ENCODE measurements at places on chromosomes 13 and 19.

- no peak for DNase-seq
Measured at GRCh38 chr19:50835103-50835784, 1.9 kb upstream of the KLK15 start.

- DNase-seq = no peak
Measured at GRCh38 chr13:30785191-30785850, 50.0 kb downstream of the ALOX5AP start.

GRCh38 chr13:50512474-50513299 lies 330.8 kb downstream of the DLEU7 start:
- peak; percentile 12 for DNase-seq

DNA sequence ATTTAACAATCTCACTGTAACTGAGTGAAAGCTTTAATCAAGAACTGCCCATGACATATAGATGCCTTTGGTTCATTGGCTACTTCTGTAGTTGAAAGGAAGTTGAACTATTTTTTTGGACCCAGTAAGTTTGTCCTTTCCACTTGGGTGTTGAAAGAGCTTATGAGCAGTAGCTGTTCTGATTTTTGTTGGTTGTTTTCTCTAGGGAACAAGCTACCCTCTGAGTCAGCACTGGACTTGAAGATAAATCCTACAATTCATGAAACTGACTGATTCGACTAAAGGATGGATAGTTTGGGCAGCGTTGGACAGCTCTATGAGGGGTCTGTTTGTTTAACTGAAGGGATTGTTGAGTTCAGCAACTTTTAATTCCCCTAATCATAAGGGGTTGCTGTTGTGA lies 101.0 kb downstream of the PAN3 start:
- no peak for DNase-seq

- DNase-seq = no peak
Measured at GRCh38 chr13:101202590-101202989, 213.7 kb downstream of the NALCN start.

GRCh38 chr19:4556597-4557127 lies 2.8 kb downstream of the SEMA6B start:
- no peak for DNase-seq

DNA sequence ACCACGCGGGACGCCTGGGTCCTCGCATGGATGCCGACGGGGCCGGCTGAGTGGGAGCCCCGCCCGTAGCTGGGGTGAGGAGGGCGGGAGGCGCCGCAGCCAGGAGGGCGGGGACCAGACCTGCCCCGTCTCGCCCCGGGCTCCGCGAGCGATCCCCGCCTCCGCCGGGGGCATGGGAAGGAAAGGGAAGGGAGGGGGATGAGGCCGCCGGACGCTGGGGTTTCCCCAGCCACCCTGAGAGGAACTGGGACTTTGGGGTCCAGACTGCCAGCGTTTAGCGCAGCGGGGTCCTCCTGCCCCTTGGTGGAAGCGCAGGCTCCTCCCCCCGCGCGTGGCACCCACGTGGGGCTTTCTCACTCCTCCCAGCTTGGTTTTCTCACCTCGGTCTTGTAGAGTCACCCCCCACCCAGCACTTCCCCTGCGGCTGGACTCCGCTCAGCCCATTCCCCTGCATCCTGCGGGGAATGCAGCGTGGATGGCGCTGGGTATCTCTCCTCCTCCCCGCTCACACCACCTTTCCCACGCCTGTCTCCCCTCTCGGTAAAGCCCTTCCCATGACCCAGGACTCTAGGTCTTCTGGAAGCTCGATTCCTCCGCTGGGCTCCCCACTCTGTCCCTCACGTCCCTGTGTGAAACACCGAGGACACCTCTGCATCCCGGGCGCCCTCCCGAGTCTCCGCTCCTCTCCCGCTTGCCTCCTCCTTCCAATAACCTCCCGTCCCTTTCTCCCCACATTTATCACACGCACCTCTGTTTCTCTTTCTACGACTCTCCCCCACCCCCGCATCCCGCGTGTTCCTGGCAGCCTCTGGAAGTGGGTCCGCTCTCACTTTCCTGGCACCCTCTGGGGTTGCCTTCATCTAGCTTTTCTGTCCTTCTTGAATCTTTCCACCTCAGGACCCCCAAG lies 2.1 kb downstream of the TGFB1 start:
- peak; percentile 74 for DNase-seq

- peak; percentile 37 for DNase-seq
Measured at GRCh38 chr13:25874907-25875306, 176.9 kb downstream of the SHISA2 start.

GRCh38 chr13:110374431-110375370 lies 67.6 kb downstream of the COL4A2 start:
- no peak for DNase-seq

DNA sequence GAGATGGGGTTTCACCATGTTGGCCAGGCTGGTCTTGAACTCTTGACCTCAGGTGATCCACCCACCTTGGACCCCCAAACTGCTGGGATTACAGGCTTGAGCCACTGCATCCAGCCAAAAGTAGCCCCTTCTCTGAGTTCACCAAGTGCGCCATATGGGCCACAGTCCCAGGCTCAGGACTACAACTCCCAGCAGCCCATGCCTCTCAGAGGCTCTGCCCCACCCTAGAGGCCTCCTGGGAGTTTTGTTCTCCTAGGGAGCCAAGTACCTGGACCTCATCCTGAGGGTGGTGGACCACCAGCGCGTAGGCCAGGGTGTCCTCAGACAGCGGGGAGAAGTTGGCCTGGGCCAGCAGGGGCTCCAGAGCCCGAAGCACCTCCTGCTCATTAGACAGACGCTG lies 18.8 kb downstream of the TMEM143 start:
- no peak for DNase-seq

GRCh38 chr13:30222254-30222653 lies 85.1 kb downstream of the KATNAL1 start:
- no peak for DNase-seq

GRCh38 chr19:524062-524674 lies 7.4 kb upstream of the CDC34 start:
- DNase-seq = no peak

DNA sequence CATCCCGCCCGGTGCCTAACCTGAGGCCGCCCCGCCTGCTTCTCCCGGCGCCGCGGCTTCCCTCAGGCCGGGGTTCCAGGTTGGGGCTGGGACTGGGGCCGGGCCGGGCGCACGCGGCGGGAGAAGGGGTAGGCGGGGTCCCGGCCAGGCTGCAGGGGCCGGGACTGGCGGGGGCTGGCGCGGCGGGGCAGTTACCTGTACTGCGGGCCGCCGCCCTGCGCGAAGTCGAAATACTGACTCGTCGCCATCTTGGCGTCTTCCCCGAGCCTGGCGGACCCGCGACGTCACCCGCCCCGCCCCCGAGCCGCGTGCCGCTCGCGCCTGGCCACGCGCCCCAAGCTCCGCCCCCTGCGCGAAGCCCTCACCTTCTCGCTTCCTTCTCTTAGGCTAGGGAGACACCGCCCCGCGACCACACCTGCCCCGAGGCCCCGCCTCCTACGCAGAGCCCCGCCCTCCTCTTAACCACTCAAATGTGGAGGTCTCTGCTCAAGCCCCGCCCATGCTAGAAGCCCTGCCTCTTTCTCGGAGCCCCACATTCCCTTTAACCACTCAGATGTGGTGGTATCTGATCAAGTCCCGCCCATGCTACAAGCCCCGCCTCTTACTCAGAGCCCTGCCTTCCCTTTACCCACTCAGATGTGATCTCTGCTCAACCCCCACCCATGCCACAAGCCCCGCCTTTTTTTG lies at the start of gene ZFR2:
ZFR2 (minus strand) TSS at position 269 of the 687 bp plus-strand sequence; CDS start at position 248, 21 bp downstream.
- peak; percentile 23 for DNase-seq

DNA sequence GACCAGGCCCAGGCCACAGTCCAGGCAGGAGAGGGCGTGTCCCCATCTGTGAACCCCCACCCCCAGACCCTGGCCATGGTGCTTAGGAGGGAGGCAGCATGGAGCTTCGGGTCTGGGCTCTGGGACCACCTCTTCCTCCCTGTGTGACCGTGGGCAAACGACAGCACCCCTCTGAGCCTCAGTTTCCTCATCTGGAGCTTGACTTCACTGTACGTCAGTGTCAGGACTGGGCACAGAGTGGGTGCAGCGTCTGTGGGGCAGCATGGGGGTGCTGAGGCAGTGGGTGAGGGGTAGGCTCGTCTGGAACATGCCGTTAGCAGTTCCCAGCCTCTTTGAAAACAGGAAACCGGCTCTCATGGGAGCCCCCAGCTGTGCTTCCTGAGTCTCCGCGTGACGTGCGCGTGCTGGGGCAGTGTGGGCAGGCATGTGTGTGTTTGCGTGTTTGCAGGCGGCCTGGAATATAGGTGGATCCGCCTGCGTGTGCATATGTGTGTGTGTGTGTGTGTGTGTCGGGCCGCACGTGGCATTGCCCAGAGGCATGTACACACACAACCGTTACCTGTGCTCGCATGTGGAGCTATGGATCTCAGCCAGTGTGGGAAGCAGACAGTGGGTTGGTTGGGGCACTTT lies 15.8 kb downstream of the ARRDC2 start:
- DNase-seq = no peak

DNA sequence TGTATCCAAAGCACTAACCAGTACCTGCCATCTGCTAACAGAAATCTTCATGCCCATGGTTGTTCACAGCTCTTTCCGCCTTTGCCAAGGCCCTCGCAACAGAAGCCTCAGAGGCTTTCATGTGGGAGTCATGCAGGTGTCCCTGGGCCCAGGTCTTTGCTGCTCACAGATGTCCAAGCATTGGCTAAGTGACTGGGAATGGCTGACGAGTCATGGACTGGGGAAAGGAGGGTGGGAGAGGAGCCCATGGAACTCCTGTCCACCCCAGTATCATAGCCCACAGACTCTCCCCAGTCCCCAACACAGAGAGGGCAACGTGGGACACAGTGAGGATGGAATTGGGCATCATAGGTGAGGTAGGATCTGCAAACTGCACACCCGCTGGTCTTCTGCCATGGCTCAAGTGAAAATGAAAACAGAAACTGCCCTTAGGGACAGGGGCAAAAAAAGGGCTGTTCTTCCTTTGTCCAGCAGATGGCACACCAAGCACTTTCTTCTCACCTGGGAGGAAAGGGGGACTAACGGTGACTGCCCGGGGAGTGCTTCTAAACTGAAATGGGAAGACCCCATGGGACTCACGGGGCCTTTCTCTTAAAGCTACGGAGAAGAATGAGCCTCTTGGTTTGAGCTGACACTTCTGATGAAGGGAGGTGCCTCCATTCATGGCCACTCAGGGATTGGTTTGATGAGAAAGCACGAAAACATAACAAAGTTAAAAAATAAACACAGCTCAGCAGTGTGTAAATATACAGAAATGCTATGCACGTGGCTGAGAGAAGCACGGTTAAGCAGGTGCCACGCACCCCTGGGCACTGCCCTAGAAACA lies 11.1 kb upstream of the DHRS12 start:
- DNase-seq = peak; percentile 54

DNA sequence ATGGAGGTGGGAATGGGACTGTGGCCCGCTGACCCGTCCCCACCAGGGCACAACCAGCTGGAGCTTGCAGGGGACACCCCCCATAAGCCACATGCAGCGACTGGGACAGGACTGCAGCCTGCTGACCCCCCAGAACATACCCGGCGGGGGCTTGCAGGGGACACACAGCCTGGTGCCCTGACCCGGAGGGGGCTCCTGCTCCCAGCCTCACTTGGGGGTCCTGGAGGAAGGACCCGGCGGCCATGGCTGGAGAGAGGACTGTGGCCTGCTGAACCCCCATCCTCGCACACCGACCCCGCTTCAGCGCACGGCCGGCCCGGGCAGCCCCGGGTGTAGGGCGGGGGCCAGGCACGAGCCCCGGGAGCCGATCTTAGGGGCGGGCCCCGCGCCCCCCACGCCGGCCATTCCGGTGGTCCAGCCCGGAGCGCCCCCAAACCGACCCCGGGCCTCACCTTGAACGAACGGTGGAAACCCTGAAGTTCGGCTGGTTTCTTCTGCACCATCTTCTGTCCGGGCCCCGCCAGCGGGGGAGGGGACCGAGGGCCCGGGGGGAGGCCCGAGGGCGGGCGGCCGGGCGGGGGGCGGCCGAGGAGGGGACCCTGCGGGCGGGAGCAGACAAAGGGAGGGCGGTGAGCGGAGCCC lies 574 bp downstream of the MKNK2 start:
- DNase-seq = no peak

GRCh38 chr19:13888281-13888680 lies 11.3 kb downstream of the NANOS3 start:
- no peak for DNase-seq

GRCh38 chr19:525029-525428 lies 6.5 kb upstream of the CDC34 start:
- DNase-seq = no peak

GRCh38 chr13:27965740-27966640 lies 3.1 kb downstream of the CDX2 start:
- DNase-seq = no peak

- DNase-seq = no peak
Measured at GRCh38 chr19:2982983-2983350, 5.6 kb downstream of the TLE6 start.

DNA sequence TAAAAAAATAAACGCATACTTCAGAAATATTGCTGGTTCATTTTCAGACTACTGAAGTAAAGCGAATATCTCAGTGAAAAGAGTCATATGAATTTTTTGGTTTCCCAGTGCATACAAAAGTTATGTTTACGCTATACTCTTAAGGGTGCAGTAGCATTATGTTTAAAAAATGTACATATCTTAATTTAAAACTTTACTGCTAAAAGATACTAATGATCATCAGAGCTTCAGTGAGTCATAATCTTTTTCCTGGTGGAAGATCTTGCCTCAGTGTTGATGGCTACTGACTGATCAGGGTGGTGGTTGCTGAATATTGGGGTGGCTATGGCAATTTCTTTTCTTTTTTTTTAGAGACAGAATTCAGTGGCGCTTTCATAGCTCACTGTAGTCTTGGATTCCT lies 48.9 kb downstream of the NDFIP2 start:
- DNase-seq = no peak

GRCh38 chr13:110912651-110913051 lies 2.2 kb downstream of the ANKRD10 start:
- no peak for DNase-seq

DNA sequence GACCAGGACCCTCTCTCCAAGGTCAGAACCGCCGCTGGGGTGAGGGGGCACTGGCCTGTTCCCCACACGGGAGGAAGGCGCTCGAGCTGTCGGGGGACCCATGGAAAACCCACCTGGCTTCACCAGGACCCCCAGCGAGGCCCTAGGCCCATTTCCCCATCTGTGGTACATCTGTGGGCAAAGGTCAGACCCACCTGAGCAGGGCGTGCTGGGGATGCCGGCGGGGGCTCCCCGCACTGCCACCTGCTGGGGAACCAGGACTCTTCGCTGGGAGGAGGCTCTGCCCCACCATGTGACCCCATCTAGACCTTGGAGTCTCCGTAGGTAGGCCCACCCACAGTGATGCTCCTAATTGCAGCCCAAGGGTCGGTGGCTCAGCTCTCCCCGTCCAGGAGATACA lies 511 bp downstream of the WDR88 start:
- no peak for DNase-seq

- no peak for DNase-seq
Measured at GRCh38 chr13:30047154-30047874, 196.9 kb upstream of the UBL3 start.

- DNase-seq = no peak
Measured at GRCh38 chr13:38656699-38657098, 30.2 kb upstream of the FREM2 start.

Measured in stimulated activated CD4-positive, alpha-beta T cell treated with anti-CD3 and anti-CD28 coated beads, Interleukin-4, amount 100 ng/mL, for 4 hours (primary cell).